ENCODE measurements at places on chromosomes 13 and 19. TPM values are rescaled to one million over a fixed set of nuclear protein-coding genes. Genes with fewer than 3 reads are reported as not detected.

DNA sequence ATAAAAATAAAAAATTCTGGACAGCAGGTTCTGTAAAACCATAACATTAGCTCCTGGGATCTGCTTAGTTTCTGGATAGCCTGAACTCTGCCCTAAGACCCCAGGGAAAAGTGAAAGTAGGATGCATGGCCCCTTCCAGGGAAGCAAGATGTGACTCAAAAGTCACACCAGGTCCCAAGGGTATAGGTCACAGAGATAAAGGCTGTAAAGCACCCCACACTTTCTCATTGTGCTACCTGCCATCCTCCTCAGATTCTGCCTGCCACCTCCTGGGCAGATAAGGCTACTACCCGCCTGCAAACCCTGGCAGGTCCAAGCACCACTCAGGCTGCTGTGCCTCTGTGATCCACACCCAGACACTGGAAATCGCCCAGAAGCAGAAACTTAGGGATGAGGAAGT is 20.6 kb downstream of the FFAR2 start:
- peaks cover 5% of the 10 kb centered on the region for H3K4me1 ChIP-seq
- no peaks in the 10 kb centered on the region for H3K36me3 ChIP-seq
- H3K27me3 ChIP-seq: no peaks in the 10 kb centered on the region

GRCh38 chr19:5966215-5966614 is 11.7 kb downstream of the RANBP3 start:
- H3K27ac ChIP-seq: no peak overlapping the region
- H3K27me3 ChIP-seq: no peaks in the 10 kb centered on the region
- no peaks in the 10 kb centered on the region for H3K36me3 ChIP-seq
- no peak overlapping the region for H3K4me3 ChIP-seq
- H3K4me1 ChIP-seq: peaks cover 78% of the 10 kb centered on the region

Gene DIAPH3
- total RNA-seq: 15.4 TPM

DNA sequence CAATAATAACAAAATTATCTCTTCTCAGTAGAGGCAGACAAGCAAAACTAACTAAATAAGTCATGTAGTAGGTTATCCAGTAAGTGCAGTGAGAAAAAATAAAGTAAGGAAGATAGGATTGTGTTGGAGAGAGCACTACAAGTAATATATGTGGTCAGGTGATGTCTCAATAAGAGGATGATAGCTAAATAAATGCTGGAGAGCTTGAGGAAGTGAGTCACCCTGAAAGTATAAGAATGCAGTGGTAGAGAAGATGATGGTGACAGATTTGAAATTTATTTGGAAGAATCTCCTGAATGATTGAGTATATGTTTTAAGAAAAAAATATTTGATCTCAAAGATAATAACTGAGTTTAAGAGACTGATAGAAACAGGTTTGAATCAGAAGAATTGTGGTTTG is 152.2 kb upstream of the PRR20A start:
- DNase-seq: no peak
- H3K36me3 ChIP-seq: no peaks in the 10 kb centered on the region
- H3K27me3 ChIP-seq: no peaks in the 10 kb centered on the region
- no peaks in the 10 kb centered on the region for H3K4me1 ChIP-seq

- no peaks in the 10 kb centered on the region for H3K4me1 ChIP-seq
- no peak overlapping the region for H3K4me3 ChIP-seq
- DNase-seq: no peak
- H3K36me3 ChIP-seq: no peaks in the 10 kb centered on the region
Measured at GRCh38 chr13:111665691-111666095, 345.3 kb downstream of the TEX29 start.

GRCh38 chr19:44904426-44904994 is 1.1 kb upstream of the APOE start:
- H3K27me3 ChIP-seq: peaks cover 10% of the 10 kb centered on the region
- DNase-seq: no peak
- H3K36me3 ChIP-seq: peaks cover 3% of the 10 kb centered on the region
- peaks cover 6% of the 10 kb centered on the region for H3K4me1 ChIP-seq

GRCh38 chr19:42108527-42109389 is 23.5 kb downstream of the POU2F2 start:
- no peaks in the 10 kb centered on the region for H3K27me3 ChIP-seq
- no peak overlapping the region for H3K27ac ChIP-seq
- H3K4me1 ChIP-seq: peaks cover 6% of the 10 kb centered on the region
- H3K36me3 ChIP-seq: no peaks in the 10 kb centered on the region

Gene THAP8
- total RNA-seq: 1.3 TPM

GRCh38 chr13:87754097-87754496 is 82.9 kb downstream of the SLITRK5 start:
- H3K36me3 ChIP-seq: no peaks in the 10 kb centered on the region
- no peaks in the 10 kb centered on the region for H3K4me1 ChIP-seq
- H3K27ac ChIP-seq: no peak overlapping the region
- no peak overlapping the region for H3K4me3 ChIP-seq
- no peaks in the 10 kb centered on the region for H3K27me3 ChIP-seq

Gene NLRP4
- not detected for total RNA-seq

GRCh38 chr13:109152941-109153340 is 523.5 kb downstream of the MYO16 start:
- H3K4me3 ChIP-seq: no peak overlapping the region
- H3K36me3 ChIP-seq: no peaks in the 10 kb centered on the region
- DNase-seq: no peak
- no peak overlapping the region for H3K27ac ChIP-seq

DNA sequence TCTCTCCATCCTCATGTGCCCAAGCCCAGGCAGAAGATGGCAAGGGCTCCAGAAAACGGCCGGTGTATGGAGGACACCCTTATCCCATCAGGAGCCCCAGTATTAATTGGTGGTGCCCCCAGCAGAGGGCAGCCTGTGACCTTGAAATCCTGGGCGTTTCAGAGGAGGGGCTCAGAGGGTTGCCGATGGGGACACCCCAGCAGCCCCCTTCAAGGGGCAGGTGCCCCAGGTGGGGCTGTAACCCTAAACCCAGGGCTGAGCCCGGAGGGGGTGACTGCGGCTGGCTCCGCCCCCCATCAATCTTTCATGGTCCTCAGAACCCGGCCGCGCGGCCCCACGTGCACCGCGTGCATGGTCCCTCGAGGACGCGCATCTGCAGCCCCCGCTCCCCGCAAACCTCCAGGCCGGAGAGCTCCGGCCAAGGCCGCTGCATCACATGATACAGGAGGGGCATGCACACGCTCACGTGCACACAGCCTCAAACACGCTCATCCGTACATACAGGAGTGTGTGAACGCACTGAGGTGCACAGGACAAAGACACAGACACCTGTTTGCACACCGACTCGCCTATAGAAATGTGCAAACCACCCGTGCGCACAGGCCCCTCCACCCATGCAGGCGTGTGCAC is 949 bp downstream of the RAB3A start:
- H3K36me3 ChIP-seq: peaks cover 4% of the 10 kb centered on the region
- peaks cover 17% of the 10 kb centered on the region for H3K4me1 ChIP-seq
- no peaks in the 10 kb centered on the region for H3K27me3 ChIP-seq
- peak overlapping the region; percentile 94 for H3K4me3 ChIP-seq

Gene CYP4F11
- not detected for total RNA-seq

DNA sequence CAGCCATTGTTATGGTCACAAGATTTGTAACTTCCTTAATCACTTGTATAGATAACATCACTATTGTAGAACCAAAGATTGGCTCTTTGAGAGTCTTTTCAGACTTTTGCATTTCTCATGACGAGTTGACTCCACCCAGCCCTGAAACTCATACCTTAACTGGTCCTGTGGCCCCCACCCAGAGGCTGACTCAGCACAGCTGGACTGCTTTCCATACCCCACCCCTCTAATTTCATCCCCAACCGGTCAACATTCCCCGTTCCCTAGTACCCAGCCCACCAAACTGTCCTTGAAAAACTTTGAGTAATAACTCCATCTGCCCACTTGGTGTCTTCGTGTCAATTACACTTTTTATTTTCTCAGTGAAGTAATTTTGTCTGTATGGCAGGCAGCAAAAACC is 32.1 kb upstream of the SLITRK1 start:
- H3K27ac ChIP-seq: no peak overlapping the region
- H3K27me3 ChIP-seq: no peaks in the 10 kb centered on the region
- no peak overlapping the region for H3K4me3 ChIP-seq
- no peak for DNase-seq
- H3K36me3 ChIP-seq: no peaks in the 10 kb centered on the region

DNA sequence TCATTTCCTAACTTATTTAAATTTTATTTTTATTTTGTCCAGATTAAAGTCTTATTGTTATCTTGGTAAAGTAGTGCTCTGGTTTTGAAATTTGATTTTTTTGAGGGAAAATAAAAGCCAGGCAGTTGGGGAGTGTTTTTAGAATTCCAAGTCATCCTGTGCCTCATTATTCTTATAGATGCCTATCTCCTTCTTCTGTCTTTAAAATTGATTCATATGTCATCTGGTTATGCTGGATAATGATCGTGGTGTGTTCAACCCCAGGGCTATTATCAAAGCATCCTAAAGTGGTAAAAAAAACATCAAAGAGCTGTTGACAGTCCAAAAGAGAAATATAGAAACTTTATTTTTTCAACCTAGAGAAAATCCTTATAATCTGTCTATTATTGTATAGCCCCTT is 6.0 kb upstream of the FNDC3A start:
- no peaks in the 10 kb centered on the region for H3K27me3 ChIP-seq
- H3K4me1 ChIP-seq: peaks cover 2% of the 10 kb centered on the region

Gene C19orf25
- total RNA-seq: 36.9 TPM

- H3K27ac ChIP-seq: no peak overlapping the region
- H3K27me3 ChIP-seq: no peaks in the 10 kb centered on the region
- H3K4me1 ChIP-seq: no peaks in the 10 kb centered on the region
- H3K36me3 ChIP-seq: no peaks in the 10 kb centered on the region
- DNase-seq: no peak
Measured at GRCh38 chr13:43918636-43919035, 38.9 kb downstream of the LACC1 start.

Gene TMC4
- total RNA-seq: not detected

GRCh38 chr19:22617614-22618320 is 16.4 kb upstream of the ZNF492 start:
- no peak for DNase-seq
- H3K27me3 ChIP-seq: no peaks in the 10 kb centered on the region
- no peaks in the 10 kb centered on the region for H3K36me3 ChIP-seq
- H3K4me3 ChIP-seq: no peak overlapping the region
- no peak overlapping the region for H3K27ac ChIP-seq
- H3K4me1 ChIP-seq: no peaks in the 10 kb centered on the region

GRCh38 chr13:48400850-48401291 is 12.0 kb downstream of the LPAR6 start:
- no peaks in the 10 kb centered on the region for H3K27me3 ChIP-seq
- H3K4me3 ChIP-seq: no peak overlapping the region
- H3K4me1 ChIP-seq: peaks cover 45% of the 10 kb centered on the region
- H3K27ac ChIP-seq: no peak overlapping the region
- no peak for DNase-seq

- H3K27me3 ChIP-seq: no peaks in the 10 kb centered on the region
- peaks cover 6% of the 10 kb centered on the region for H3K4me1 ChIP-seq
- peak within 1 kb of the TSS; percentile 88 for H3K4me3 ChIP-seq
- peaks cover 17% of the 10 kb centered on the region for H3K36me3 ChIP-seq
Measured at GRCh38 chr19:20565321-20566018, at the start of gene ZNF737. ZNF737 (minus strand) TSS chr19:20565781; CDS start chr19:20565640, 141 bp downstream.

DNA sequence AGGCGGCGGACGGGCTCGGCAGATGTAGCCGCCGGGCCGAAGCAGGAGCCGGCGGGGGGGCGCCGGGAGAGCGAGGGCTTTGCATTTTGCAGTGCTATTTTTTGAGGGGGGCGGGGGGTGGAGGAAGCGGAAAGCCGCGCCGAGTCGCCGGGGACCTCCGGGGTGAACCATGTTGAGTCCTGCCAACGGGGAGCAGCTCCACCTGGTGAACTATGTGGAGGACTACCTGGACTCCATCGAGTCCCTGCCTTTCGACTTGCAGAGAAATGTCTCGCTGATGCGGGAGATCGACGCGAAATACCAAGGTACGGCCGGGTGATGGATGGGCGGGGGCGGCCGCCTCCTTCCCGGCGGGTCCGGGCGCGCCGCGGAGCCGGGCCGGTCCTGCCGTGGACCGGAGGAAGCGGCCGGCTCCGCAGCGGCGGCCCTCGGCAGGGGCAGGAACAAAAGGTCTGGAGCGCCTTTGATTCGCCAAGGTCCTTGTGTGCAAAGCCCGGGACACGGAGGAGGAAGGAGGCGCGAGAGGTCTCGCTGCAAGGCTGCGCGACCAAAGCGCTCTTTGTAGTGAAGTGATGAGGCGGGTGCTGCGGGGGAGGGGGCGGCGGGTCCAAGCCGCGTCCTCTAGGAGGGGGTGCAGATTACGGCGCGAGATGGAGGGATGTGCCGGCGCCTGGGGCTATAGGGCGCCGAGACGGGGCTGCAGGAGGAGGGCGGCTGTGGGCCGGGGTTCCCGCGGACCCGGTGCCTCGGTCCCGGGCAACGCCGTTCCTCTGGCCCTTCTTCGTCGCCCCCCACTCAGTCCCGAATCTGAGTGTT is 689 bp downstream of the ING1 start:
- H3K4me3 ChIP-seq: peak overlapping the region; percentile 96
- peaks cover under 1% of the 10 kb centered on the region for H3K36me3 ChIP-seq
- peak; percentile 88 for DNase-seq

Gene ZNF541
- total RNA-seq: 0.44 TPM

- no peaks in the 10 kb centered on the region for H3K36me3 ChIP-seq
- DNase-seq: peak; percentile 90
- peaks cover 35% of the 10 kb centered on the region for H3K4me1 ChIP-seq
- H3K27ac ChIP-seq: peak within 1 kb of the TSS; percentile 88
Measured at GRCh38 chr13:28138012-28138755, at the start of gene PAN3. PAN3 (plus strand) TSS chr13:28138545; CDS start chr13:28138658, 113 bp downstream.

- DNase-seq: no peak
- H3K4me1 ChIP-seq: no peaks in the 10 kb centered on the region
- no peak overlapping the region for H3K27ac ChIP-seq
- no peaks in the 10 kb centered on the region for H3K27me3 ChIP-seq
- no peak overlapping the region for H3K4me3 ChIP-seq
Measured at GRCh38 chr19:42542791-42543190, 14.5 kb upstream of the CEACAM1 start.

- H3K36me3 ChIP-seq: peaks cover 30% of the 10 kb centered on the region
- H3K27ac ChIP-seq: no peak overlapping the region
- no peak overlapping the region for H3K4me3 ChIP-seq
- DNase-seq: no peak
- no peaks in the 10 kb centered on the region for H3K27me3 ChIP-seq
- H3K4me1 ChIP-seq: peaks cover 29% of the 10 kb centered on the region
Measured at GRCh38 chr19:48630296-48631063, 6.7 kb downstream of the DBP start.

Gene SCGB2B2
- 0.29 TPM for total RNA-seq

DNA sequence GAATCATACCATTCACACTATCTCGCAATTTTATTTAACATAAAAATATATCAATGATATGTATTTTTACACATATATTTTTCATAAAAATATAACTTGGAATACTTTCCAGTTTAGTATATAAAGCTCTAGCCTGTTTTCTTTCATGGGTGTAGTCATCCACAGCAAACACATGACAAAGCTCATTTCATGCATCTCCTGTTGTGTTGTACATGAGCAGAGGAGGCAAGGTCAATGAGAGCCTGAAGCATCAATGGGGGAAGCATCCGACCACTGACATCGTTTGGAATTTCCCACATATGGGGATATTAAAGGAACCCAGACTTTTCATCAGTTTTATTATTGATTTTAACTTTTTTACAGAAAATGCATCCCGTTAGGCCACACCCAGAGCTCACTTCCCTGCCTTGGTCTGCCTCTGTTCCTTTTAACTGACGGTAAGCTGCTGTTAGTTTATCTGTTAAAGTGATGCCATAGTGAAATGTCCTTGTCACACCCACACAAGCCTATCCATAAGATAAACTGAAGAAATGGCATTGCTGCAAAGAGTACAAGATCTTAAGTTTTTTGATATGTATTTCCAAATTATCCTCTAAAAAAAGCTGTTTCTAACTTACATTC is 44.0 kb downstream of the MIPEP start:
- no peaks in the 10 kb centered on the region for H3K27me3 ChIP-seq
- no peak overlapping the region for H3K27ac ChIP-seq
- H3K4me3 ChIP-seq: no peak overlapping the region
- no peaks in the 10 kb centered on the region for H3K36me3 ChIP-seq
- no peaks in the 10 kb centered on the region for H3K4me1 ChIP-seq

Data from CD8-positive, alpha-beta memory T cell (primary cell).